Left lobe of liver (tissue), 2 donors: ENCODE measurements at places on chromosomes 1 and 21. TPM values are rescaled to one million over a fixed set of nuclear protein-coding genes. Genes with fewer than 3 reads are reported as not detected.

DNA sequence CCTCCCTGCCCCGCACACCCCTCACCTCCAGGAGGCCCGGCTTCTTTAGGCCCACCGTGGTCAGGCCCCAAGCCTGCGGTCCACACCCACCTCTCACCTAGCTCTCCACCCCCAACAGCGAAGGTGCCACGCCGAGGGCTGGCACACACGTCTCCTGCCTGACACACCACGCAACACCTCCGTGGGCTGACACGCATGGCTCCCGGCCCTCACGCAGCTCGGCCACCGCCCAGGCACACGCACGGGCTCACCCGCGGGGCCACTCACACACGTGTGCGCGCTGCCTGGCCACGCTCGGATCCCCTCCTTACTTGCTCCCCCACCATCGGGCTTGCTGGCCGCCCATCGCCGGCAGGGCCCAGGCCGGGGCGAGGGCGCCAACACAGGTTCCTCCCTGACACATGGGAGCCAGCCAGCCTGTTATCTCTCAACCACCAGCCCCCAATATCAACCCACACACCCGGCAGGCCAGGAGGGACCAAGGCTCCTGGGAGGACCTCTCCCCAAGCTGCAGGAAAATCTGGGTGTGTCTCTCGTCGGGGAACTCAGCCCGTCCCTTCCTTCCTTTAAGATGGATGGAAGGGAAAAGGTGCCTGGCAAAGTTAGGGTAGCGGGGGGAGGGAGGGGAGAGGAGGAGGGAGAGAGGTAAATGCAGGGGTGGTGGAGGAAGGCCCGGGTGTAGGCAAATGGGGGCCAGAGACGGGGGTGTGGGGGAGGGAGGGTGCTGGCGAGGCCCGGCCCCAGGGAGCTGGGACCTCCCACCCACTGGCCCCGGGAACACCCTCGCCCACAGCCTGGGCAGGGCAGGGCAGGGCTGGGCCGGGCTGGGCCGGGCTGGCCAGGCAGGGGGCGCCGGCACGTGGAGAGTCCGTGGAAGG lies 546 bp downstream of the ELOVL1 start:
- DNase-seq: no peak

Gene PGLYRP3
- not detected for total RNA-seq

- DNase-seq: peak; percentile 55
Observed at GRCh38 chr1:101587741-101588140, 350.9 kb downstream of the S1PR1 start.

DNA sequence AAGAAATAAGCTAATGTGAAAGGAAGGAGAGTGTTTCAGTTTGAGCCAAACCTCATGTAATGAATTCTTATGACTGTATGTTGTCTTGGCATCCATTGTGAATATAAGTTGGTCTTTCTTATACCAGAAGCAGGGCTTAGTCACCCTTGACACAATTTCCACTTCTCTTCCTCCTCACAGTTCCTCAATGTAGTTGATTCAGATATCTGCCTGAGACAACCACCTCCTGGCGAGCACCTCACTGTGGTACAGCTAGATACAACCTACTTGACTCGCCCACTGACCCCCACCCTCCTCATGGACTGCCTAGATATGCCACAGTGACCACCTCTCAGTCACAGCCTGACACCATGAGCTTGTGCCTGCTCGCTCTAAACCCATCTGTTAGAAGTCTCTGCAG lies 45.6 kb downstream of the KYAT3 start:
- no peak for DNase-seq

DNA sequence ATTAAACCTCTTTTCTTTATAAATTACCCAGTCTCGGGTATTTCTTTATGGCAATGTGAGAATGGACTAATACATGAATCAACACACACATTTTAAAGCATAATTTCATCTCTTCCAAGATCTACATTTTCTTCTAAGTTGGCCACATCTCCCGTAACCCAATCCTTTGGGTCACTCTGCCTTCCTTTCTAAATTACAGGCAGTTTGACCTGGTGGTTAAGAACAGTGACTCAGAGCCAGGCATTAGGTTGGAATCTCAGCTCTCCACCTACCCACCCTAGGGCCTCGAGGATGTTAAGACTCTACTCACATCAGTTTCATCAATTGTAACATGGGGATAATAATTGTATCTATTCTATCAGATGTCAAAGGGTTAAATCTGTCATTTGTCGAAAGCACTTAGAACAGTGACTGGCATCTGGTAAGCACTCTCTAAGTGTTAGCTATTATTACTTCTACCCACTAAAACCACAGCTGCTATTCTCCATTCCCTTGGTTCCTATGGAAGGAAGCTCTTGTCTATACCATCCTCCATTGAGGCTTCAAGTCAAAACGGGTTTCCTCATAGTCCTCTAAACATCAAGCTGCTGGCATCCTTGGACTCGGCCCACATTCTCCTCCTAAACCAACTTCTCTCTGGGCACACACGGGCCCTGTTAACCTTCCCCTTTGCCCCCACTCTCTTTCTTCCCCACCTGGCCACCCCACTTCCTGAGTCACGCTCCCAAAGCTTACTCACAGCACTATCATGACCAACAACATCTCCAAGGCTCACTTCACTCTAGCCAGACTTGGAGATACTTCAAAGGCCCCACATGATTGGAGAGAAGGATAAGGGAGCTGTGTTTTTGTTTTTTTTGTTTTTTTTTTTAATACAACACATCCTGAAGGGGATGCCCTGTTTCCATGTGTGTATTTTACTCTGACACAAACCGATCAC lies 116.9 kb downstream of the TGFBR3 start:
- no peak for DNase-seq

DNA sequence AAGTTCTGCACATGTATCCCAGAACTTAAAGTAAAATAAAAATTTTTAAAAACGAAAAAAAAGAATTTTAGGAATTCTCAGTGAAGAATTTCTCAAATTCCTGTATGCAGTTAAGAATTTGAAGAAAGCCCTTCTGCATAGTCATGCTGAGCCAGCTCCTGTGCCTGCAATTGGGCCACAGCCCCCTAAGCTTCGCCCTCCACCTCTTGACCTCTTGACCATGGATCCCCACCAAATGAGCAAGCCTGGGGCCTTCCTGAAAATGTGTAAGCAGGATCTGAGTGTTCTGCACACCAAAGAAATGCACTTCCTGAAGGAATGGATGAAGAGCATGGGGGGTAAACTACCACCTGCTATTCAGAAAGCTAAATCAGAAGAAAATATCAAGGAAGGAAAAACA lies 52.0 kb downstream of the NBPF6 start:
- no peak for DNase-seq

DNA sequence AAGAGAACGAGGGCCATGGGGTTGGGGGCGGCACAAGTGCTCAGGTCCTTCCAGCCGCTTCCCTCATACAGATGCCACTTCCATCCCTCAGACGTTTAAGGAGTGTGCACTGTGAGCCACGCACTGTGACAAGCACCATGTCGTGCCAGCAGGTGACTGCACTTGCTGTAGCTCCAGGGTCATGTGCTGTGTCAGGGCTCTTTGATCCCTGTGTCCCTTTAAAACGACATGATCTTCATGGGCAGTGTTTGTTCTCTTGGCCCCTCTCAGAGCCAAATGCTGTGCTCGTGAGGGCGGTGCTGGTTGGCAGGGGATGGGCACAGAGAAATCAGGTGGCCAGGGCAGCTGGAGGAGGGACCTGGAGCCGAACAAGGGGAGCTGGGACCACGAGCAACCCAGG lies 19.9 kb downstream of the IL10RB start:
- peak; percentile 94 for DNase-seq

DNA sequence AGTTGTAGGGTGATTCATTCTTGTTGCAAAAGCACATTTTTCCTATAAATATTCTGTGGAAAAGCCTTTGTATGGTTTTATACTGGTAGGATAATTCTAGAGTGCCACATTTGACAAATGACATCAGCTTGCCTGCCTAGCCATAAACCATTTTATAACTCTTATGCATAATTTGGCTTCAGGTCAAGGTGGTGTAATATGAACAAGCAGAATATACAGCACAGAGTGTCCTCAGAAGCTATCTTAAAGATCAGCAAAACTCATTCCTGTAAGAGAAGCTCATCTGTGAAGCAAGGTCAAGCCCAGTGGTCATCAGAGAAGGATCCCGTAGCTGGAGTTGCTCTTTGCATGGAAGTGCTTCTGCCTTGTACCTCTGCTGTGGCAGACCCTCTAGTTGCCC lies 24.0 kb upstream of the C1orf21 start:
- no peak for DNase-seq

Gene ADAM30
- not detected for total RNA-seq

GRCh38 chr1:165905853-165906252 lies 78.4 kb downstream of the UCK2 start:
- DNase-seq: no peak

DNA sequence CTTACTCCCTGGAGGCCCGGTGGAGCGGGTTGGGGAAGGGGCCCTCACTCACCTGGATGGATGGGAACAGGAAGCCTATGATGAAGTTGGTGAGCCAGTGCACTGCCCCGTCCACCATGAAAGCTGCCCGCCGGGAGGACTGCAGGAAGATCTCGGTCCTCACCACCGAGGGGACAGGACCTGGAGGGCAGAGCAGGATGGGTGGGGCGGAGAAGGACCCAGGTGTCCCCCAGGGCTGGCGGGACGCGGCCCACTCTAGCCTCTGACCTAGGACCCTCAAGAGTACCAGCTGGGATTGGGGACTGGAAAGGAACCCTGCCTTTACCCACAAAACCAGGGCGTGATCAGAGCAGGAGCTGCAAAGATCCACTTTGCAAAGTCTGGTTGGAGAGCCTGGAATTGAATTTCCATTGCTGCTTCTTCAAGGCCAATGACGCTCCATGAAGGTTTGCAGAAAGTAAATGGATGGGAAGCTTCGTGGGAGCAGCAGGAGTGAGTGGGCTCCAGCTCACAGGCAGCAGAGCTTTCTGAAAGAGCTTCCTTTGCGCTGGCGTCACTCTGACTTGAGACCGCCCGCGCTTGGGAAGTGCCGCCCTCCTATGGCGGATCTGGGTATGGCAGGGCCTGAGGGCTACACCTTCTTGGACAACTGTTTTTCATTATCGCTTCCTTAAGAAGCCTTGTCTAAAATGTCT lies 21.4 kb downstream of the SLC2A7 start:
- peak; percentile 69 for DNase-seq

GRCh38 chr21:27021046-27021445 lies 54.2 kb upstream of the ADAMTS5 start:
- DNase-seq: no peak

- DNase-seq: no peak
Observed at GRCh38 chr1:205921570-205921909, 21.7 kb downstream of the SLC26A9 start.

- DNase-seq: no peak
Observed at GRCh38 chr1:3368711-3369445, 85.6 kb upstream of the ARHGEF16 start.

- no peak for DNase-seq
Observed at GRCh38 chr1:115473986-115474565, 136.0 kb upstream of the NGF start.

DNA sequence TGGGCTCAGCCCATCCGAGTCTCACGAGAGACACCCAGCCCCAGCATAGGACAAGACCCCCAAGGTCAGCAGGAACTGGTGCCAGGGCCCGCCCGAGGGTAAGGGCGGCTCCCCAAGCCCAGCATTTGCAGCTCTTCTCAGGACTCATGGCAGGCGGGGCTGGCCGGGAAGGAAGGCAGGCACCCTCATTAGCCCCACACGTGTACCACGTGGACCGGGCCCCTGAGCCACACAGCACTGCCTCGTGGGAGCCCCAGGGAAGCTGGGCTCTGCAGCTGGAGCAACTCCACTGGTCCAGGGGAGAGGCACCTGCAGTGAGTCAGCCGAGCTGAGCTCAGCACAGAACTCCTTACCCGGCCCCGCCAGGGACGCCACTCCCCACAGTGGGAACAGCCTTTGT lies 97.7 kb upstream of the IFFO2 start:
- DNase-seq: peak; percentile 40

Gene PDZK1IP1
- 1.3 TPM for total RNA-seq
